ENCODE measurements at places on chromosomes 5 and 9.

DNA sequence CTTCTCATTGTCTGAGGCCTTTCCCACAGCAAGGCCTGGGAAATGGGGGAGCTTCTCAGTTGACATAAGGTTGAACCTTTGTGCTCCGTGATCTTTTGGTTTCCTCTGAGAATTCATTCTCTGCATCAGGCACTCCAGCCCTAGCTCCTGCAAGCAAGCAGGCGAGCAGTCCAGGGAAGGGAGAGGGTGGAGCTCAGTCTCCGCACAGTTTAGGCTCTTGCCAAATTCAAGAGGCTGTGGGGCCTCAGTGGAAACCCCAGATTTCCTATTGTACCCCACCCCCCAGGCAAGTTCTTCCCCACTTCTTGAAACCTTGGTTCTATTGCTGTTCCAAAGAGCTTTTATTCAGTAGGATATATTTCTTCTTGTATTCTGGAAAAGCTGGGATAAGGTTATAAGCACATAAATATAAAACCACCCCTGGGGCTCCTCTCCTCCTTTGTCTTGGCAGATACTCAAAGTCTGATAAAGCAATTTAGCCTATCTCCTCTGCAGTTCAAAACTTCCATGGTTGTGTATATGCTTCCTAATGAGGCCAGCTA is 147.2 kb downstream of the PDZD2 start:
- DNase-seq, result no peak

GRCh38 chr5:95219411-95219810 is 65.5 kb downstream of the MCTP1 start:
- no peak for DNase-seq

GRCh38 chr9:136693490-136694162 is 6.4 kb upstream of the AGPAT2 start:
- no peak for DNase-seq

DNA sequence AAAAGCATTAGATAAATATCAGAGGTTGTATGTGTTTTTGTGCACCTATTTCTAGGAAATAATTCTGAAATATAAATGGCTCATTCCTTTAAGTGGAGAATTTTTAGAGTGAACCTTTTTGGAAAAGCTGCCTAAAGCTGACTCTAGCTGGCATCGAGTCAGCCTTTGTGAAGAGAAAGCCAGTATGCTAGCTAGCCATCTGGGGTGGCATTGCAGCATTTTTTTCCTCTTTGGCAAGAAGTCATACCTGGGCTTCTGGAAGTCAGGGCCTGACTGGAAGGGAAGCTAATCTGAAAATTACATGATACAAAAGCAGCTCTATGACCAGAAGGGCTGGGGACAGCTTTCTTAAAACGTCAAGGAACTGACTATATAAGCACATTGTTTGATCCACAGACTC is 19.7 kb downstream of the ANP32B start:
- DNase-seq, result no peak

- DNase-seq, result no peak
These were observed 115.9 kb downstream of the TARS1 start for GRCh38 chr5:33556330-33557328.

- no peak for DNase-seq
These were observed 10.0 kb downstream of the ENC1 start for GRCh38 chr5:74630453-74631066.

DNA sequence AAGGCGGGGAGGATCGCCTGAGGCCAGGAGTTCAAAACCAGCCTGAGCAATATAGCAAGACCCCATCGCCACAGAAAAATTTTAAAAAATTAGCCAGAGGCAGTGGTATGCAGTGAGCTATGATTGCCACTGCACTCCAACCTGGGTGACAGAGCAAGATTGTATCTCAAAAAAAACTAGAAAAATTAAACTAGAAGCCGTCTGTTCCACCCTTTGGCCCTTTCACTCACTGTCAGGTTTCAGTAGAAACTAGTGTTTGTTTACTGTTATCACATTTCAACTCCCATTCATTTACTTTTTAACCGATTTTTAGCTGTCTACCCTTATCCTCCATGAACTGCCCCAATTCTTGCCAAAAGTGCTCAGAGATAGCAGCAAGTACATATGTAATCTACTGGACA is 8.3 kb downstream of the UGCG start:
- no peak for DNase-seq

DNA sequence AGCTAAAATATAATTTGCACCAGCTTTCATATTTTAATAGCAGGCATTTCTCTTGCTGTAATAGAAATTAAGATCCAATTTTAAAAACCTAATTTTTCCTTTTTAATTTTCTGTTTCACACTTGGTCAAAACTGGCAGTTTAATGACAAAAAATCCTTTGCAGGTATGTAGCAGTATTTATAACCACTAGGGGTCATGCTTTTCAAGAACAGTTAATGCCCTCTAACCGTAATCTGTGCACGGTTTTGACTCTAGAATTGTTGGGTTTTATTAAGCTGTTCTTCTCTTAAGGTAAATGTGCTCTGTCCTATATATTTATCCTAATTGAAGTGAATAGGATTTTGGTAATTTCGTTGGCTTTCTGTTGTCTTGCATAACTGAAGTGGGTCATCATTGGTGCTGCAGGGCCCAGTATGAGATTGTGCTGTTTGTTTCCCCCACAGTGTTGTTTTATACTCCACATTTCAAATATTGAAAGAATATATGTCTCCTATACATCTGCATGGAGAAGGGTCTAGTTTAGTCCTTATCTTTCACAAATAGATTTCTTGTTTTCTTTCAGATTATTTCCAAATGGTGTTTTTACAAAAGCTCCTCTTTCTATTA is 107.4 kb downstream of the SCAMP1 start:
- DNase-seq, result peak; percentile 62

DNA sequence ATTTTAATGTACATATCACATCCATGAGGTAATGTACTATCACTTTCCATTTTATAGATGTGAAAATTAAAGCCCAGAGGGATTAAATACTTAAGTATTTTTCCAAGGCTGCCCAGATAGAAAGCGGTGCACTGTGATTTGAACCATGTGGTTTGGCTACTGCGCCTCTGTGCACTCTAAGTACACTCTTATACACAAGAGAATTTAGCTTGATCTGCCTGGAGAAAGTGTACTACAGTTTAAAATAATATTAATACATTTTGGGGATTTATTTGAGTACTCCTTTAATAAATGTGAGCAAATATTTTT is 360.4 kb upstream of the ACTBL2 start:
- no peak for DNase-seq

DNA sequence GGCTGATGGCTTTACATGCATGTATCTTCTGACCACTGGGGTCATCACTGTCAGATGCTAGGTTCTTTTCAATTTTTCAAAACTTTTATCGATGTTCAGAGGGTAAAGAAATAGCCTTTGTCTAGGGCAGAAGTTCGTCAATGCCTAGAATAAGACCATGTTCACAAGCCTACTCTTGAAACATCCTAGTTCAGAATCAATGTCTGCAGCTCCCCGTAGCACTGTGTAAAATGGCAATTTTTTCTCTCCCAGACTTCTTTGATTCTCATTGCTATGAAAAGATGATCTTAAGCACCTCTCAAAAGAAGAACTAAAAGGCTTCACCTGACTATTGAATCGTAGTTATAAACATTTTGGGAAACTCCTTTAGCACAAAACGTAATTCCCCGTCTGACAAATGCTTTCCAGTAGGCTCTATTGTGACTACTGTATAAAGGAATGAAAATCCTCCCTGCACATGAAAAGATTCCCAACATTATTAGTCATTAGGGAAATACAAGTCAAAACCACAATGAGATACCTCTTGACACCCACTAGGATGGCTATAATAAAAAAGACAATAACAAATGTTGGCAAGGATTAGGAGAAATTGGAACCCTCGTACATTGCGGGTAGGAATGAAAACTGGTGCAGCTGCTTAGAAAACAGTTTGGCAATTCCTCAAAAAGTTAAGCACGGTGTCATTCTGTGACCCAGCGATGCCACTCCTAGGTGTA is 263.5 kb downstream of the ARHGAP26 start:
- no peak for DNase-seq

GRCh38 chr5:2906302-2907090 is 155.0 kb upstream of the IRX2 start:
- DNase-seq, result no peak

DNA sequence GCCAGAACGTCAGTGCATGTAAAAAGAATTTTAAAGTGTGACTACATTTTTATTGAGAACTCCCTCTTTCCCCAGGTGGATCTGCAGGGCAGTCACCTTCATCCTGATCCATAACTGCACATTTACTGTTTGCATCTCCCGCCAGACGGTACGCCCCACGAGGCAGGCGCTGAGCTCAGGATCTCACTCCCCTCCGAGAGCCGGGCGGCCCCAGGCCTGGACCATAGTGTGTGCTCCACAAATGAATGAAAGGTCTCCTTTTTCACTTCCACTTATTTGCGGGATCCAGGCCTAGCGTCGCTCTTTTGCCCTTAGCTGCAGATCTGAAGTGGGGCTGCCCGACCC is 378 bp downstream of the DROSHA start:
- DNase-seq, result peak; percentile 45

GRCh38 chr5:41148448-41148847 is 64.9 kb downstream of the C6 start:
- DNase-seq, result no peak

DNA sequence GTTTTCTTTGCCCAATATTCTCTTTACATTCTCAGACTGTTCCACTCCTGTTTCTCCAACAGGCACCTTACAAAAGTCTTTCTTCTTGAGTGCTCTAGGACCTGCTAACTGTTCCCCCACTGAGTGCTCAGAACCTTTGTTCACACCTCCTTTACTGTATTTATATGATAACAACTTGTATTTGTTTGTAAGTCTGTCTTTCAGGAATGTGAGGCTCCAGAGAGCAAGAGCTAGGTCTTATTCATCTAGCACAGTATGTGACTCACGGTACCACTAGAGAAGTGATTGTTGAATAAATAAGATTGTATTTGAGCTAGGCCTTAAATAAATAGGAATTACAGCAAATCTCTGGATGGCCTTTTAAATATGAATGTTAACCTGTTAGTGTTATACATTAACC is 42.5 kb upstream of the MYOT start:
- no peak for DNase-seq

GRCh38 chr9:69936427-69936826 is 107.2 kb upstream of the MAMDC2 start:
- DNase-seq, result no peak

DNA sequence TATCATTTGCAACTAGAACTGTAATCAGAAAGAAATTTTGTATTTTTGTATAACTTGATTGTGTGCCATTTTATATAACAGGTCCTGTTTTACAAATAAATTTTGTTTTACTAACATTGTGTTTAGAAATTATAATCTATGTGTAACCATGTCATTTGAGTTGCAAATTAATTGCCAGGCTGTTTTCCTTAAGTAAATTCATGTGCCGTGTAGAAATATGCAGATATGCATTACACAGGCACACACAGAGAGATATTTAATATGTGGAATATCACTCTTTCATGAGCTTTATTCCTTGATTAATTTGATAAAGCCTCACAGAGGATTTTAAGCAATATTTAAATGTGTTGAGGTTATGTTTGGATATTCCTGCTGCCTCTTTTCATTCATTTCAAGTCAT is 56.5 kb upstream of the FSD1L start:
- no peak for DNase-seq

DNA sequence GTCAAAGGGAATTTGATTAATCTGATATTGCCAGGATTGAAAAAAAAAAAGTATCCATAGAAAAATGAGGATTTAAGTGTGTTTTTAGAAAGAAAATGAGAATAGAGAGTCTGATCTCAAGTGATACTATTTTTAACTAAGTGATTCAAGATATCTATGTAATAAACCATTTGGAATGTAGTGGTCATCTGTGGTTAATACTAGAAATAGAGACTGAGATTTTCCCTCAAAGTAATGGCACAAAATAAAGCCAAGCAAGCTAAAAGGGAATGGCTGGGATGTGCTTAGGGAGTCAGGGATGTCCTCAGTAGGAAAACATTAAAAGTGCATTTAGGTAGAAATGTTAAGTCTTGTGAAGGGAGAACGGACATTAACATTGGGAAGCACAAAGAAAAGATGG is 90.6 kb downstream of the FBXO4 start:
- DNase-seq, result no peak

- DNase-seq, result no peak
These were observed 339.6 kb downstream of the TRIM36 start for GRCh38 chr5:114830114-114830513.

GRCh38 chr5:134568337-134568700 is 42.8 kb downstream of the JADE2 start:
- DNase-seq, result no peak

DNA sequence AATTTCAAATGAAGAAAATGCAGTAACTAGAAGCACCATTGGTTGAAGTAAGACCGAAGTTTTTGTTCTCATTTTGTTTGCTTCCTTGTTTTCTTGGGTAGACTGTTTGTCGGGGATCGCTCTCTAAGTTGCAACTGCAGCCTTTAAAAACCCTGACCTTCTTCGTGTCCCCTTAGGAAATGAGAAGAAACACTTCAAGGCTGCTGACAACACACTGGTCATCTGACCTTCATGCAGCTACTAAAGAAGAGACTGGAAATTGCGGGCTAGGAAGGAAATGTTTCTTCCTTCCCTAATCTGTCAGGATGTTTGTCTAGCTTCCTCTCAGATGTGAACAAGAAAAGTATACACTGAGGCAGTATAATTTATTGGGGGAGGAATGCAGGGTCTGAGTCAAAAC is 50.7 kb upstream of the CHSY3 start:
- peak; percentile 20 for DNase-seq

DNA sequence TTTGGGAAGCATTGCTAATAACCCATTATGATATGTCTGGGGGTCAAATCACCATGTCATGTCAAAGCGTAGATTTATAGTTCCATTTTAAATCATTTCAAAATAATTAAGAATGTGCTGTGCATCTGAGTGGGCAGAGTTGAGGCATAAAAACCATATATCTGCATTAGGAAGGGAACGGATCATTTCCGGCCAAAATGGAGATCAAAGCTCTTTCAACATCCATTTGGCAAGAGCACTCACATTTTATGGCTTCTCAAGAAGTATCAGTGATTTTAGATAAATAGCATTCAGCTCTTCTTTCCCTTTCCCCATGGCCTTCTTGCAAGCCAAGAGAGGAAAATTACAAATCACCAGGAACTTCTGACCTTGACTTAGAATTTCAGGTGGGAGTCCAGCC is 89.9 kb downstream of the HSPA4 start:
- DNase-seq, result no peak

- DNase-seq, result no peak
These were observed 249.7 kb upstream of the DAB2 start for GRCh38 chr5:39674209-39675082.

DNA sequence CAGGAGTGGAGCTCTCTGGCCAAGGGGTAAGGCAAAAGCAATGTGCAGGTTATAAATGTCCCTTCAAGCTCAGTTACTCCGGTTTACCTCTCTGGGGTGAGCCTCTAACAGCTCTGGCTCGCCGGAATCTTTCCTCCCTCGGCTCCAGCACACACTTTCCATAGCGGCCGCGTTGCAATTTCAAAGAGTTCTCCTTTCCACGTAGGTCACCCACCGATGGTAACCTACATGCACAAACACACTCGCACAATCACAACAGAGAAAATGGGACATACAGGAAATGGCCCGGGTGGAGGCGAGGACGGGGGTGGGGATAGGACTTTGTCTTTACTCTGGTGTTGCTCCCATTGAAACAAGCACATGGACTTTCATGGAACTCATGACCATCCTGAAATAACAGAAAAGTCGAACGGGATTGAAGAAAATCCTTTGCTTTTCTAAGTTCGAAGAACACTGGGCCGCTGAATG is 1.2 kb downstream of the LHFPL2 start:
- peak; percentile 40 for DNase-seq

- no peak for DNase-seq
These were observed 24.0 kb downstream of the ZDHHC11B start for GRCh38 chr5:760363-761058.
